Chondrocyte (in vitro differentiated cells): ENCODE measurements at places on chromosomes 3 and 15.

GRCh38 chr3:38618343-38618742, 31.1 kb downstream of the SCN5A start:
- peak; percentile 47 for DNase-seq

DNA sequence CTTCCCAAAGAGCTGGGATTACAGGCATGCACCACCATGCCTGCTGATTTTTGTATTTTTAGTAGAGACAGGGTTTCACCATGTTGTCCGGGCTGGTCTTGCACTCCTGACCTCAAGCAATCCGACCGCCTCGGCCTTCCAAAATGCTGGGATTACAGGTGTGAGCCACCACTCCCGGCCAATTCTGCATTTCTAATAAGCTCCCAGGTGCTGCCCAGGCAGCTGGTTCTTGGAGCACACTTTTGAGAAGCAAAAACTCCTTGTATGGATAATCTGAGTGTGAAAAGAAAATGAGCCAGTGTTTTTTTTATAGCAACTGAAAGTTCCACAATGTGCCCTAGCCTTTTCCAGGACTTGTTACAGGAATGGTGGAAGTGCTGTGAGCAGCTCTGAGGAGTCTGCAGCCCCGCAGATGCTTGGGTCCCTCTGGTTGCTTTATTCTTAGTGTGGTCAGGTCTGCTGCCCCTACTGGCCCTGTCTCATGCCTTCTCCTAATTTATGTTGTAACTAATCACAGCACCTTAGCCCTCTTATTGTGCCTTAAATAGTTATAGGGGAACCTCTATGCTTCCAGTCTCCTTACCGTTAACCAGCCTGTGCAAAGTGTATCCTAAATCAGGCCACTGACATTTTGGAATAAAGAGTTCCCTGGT, 13.5 kb upstream of the KCNAB1 start:
- DNase-seq = no peak

GRCh38 chr15:48360841-48361240, 29.6 kb downstream of the DUT start:
- no peak for DNase-seq

GRCh38 chr3:101932326-101933068, 83.2 kb downstream of the NFKBIZ start:
- no peak for DNase-seq

DNA sequence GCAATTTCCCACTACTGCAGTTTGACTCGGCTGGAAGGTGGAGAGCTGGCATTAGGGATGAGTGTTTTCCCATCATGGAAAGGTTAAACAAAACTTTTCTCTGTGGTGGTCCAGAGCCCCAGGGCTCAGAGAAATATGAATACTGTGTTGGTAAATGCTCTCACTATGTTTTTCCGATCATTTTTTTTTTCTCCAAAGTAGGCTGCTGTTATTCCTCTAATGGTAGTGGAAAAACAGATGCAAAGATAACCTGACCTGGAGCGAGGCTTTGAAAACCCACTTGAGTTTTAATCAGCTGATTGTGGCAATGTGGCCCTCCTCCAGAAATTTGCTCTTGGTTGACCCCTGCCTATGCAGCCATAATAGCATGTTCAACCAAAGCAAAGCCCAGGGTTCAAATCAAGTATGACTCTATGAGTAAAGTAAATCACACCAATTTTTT, 320.8 kb upstream of the CTNNB1 start:
- DNase-seq = no peak

- DNase-seq = no peak
Observed at GRCh38 chr15:26449291-26449690, 323.6 kb downstream of the GABRB3 start.
